ENCODE measurements at places on chromosomes 16 and 17.

GRCh38 chr16:53094013-53094630 is 39.3 kb downstream of the CHD9 start:
- DNase-seq, result no peak

GRCh38 chr16:3725276-3725675 is 8.0 kb upstream of the TRAP1 start:
- no peak for DNase-seq

GRCh38 chr17:60959696-60960095 is 282.0 kb downstream of the BCAS3 start:
- no peak for DNase-seq

DNA sequence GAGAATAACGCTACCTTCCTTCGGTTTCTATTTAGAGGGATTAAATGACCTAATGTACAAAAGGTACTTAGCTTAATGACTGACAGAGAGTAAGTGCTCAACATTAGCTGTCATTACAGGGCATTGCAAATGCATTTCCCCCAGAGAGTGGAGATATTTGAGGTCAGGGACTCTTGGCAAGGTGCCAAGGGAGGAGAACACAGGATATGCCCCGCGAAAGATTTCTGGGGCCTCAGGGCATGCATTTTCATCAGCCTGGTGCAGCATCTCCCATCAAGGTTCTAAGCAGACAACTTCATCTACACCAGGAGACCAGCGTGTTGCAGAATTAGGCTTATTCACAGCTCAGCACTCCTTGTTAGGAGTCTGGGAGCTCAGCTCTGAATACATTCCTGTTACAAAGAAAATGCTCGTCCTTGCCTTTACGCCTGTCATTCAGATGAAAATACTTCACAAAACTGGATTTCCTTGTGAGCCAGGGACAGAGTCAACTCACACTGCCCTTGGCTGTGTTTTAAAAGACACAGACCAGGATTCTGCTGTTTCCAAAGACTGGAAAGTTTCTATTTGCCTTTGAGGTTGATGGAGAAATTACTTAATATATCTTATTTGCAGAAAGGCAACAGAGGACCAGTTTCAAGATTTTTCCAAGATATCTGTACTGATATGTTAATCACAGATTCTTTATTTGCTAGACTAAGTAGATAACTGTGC is 108.2 kb downstream of the VAT1L start:
- DNase-seq, result no peak

DNA sequence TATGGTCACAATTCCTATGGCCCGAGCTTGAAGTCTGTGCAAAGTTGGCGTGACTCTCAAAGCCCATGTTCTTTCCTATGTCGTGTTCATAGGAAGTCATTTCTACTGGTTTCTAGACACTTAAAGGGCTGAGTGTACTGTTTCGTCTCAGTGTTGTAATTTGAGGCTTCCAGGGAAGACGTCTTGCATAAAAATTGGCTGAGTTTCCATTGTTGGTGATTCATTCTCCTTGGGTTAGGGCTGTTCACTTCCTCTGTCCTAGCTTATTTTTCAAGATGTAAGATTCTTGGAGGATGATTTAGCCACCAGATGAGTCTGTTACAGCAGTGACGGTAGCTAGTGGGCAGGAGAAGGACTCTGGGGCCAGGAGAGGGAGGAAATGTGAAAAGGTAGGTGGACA is 43.1 kb downstream of the PIK3R5 start:
- DNase-seq, result no peak

DNA sequence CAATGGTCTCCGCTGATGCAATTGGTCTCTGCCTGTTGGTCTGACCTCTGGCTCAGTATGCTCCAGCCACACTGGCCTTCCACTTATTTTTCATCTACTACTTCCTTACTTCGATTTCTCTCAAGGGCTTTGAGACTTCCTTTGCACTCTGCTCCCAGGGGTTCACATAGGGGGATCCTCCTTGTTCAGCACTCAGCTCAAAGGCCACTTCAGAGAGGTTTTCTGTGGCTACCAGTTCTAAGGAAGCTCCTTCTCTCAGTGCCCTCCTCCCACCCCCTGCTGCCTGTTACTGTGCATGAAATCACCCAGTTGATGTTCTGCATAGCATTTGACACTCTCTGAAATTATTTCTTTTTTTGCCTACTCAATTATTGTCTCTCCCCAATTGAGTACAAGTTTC is 476.4 kb downstream of the HS3ST3B1 start:
- no peak for DNase-seq

GRCh38 chr16:1776672-1776955 is 3.7 kb upstream of the MRPS34 start:
- DNase-seq, result no peak

GRCh38 chr16:72126429-72126765 is 32.8 kb downstream of the DHX38 start:
- DNase-seq, result no peak

DNA sequence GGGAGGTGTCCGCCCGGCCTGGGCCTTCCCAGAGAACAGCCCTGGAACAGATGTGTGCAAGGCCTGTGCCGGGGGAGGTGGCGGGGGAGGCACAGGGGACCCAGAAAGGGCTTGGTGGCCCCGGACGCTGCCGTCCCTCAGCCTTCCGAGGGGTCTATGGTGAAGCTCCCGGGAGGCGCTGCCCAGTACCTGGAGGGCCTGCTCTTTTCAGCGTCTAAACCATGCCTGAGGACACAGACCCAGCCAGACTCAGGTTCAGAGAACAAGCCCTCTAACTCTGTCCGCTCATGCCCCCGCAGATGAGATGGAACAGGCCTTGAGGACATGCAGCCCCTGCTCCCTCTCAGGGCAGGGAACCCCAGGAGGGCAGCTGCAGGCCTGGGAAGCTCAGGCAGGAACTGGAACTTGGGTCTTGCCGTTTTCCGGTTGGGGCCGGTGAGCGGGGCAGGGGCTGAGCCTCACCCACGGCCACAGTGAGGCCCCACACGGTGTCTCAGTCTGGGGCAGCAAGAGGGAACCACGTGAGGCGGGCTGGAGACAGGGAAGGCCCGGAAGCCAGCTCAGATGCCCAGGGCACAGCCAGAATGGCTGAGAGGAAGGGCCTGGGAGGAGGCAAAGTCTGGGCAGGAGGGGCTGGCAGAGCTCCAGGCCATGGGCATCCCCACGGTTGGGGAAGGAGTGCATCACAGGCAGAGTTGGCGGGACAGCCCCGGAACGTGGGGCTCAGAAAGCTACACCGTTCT is 12.5 kb downstream of the SLC16A3 start:
- DNase-seq, result no peak

Data from stimulated activated CD8-positive, alpha-beta memory T cell treated with anti-CD3 and anti-CD28 coated beads, Interleukin-15, amount 100 ng/mL, for 1 hour (primary cell).